ENCODE measurements at places on chromosomes 12 and 14.

GRCh38 chr12:128455851-128456250 is 188.9 kb downstream of the TMEM132C start:
- DNase-seq, result peak; percentile 21

- DNase-seq, result no peak
These were observed 108.7 kb downstream of the BCAT1 start for GRCh38 chr12:24840046-24840800.

- no peak for DNase-seq
These were observed 21.5 kb upstream of the SLC25A3 start for GRCh38 chr12:98572010-98572409.

GRCh38 chr12:63206909-63207308 is 55.9 kb upstream of the AVPR1A start:
- peak; percentile 60 for DNase-seq

DNA sequence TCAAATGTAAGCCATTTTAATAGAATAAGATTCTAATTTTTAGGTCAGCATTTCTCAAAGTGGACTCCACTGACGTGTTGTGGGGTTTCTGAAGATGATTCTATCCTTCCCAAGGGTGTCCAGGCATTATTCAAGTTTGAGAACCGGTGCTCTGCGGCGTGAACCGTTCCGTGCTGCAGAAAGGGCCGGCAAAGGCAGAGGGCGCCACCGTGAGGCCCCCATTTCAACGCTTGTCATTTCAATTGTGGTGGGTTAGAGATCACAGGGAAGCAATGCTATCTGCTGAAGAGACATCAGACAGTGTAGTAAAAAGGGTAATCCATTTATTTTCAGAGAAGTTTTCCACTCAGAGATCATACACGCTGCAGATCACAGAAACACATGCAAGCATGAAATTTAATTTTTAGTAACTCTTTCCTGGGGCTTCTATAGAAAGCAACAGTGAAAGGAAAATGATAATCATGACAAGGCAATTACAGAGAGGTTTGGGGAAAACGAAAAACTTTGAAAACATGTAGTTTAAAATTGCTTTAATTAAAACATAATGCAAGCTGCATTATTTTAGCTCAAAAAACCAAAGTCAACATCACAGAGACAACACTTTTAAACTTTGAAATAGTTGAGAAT is 201.7 kb downstream of the EXOC5 start:
- DNase-seq, result peak; percentile 66

DNA sequence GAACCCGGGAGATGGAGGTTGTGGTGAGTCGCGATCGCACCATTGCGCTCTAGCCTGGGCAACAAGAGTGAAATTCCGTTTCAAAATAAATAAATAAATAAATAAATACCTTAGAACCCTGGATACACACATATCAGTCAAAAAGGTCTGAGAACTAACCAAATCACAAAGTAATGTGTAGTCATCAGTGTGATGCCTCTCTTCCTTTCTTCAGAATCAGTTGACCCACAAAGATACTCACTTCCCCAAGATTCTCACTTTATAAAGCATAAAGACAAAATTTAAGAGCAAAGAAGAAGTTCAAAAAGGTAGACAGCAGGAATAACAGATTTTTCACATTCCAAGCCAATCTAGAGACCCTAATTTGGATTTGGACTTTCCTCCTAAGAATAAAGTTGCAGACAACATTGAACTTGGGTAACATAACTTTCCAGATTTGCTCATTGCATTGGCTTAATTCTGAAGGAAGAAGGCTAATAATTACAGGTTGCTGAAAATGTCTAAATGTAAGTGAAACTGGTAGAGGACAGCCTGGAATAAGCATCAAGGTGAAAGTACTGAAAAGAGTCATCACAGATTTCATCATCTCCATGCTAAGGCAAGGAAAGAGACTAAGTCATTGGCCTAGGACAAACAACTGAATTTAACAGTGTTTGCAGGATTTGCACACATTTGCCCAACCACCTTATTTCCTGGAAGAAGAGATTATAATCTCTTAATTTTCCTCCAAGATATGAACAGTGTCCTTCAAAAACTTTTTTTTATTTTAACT is 17.4 kb downstream of the TMED10 start:
- no peak for DNase-seq

GRCh38 chr12:85060916-85061315 is 24.8 kb downstream of the LRRIQ1 start:
- no peak for DNase-seq

DNA sequence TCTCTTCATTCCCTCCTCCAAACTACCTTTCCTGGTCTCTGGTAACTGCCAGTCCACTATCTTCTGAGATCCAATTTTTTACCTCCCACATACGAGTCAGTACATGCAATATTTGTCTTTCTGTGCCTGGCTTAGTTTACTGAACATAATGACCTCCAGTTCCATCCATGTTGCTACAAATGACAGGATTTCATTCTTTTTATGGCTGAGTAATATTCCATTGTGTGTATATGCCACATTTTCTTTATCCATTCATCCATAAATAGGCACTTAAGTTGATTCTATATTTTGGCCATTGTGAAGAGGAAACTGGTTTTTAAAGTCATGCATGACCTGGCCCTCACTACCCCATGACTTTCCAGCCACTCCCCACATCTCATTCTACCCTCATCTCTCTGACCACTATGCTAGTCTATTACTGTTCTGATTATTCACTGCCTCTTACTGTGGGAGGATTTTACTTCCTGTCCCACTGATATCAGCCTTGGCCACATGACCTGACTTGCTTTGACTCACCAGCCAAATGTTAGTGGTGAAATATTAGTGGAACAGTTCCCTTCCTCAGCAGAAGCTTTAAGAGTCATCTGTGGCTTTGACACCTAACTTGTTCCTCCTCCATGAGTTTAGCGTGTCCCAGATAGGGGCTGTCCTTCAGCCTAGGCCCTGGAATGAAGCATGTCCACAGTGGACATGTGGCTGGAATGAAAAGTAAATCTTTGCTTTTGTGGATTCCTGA is 52.2 kb downstream of the GOLGA5 start:
- no peak for DNase-seq

DNA sequence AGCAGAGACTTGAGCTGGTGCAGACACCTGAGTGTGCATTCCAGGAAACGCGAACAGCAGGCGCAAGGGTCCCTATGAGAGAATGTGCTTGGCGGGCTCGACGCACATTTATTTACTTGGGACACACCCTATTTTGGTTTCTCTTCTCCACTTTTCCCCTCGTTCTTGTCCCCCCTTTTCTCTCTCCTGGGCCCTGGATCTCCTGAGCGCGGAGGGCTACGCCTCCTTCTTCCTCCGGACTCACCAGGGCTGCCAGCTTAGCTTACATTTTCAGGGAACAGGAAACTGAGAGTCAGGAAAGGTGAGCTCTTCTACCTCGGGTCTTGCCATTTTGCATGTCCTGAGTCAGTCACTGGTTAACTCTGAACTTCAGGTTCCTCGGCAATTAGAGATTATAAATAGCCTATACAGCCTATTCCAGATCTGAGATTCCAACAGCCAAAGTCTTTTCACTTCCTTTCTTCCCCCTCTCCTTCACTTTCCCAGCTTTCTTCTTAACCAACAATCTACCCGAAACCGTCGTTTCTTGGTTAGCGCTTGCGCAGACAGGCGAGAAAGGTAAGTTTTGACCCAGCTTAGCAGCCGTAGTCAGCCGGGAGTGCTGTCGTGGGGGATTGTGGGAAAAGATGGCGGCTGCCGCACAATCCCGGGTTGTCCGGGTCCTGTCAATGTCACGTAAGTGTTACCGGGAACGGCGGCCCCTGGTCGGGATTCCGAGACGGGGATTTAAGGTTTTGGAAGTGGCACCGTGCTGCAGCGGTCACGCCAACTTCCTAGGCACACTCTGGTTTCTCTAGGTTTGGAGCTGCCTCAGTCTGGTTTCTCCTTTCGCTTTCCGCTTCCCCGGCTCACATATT is at the start of the genes AKAP3 and NDUFA9:
Gene AKAP3 (minus strand): TSS at position 551 of the 857 bp plus-strand sequence. CDS start 10,855 bp downstream, outside the sequence.
Gene NDUFA9 (plus strand): TSS at position 614 of the 857 bp plus-strand sequence. CDS start 13 bp downstream, at position 627.
- DNase-seq, result peak; percentile 95

DNA sequence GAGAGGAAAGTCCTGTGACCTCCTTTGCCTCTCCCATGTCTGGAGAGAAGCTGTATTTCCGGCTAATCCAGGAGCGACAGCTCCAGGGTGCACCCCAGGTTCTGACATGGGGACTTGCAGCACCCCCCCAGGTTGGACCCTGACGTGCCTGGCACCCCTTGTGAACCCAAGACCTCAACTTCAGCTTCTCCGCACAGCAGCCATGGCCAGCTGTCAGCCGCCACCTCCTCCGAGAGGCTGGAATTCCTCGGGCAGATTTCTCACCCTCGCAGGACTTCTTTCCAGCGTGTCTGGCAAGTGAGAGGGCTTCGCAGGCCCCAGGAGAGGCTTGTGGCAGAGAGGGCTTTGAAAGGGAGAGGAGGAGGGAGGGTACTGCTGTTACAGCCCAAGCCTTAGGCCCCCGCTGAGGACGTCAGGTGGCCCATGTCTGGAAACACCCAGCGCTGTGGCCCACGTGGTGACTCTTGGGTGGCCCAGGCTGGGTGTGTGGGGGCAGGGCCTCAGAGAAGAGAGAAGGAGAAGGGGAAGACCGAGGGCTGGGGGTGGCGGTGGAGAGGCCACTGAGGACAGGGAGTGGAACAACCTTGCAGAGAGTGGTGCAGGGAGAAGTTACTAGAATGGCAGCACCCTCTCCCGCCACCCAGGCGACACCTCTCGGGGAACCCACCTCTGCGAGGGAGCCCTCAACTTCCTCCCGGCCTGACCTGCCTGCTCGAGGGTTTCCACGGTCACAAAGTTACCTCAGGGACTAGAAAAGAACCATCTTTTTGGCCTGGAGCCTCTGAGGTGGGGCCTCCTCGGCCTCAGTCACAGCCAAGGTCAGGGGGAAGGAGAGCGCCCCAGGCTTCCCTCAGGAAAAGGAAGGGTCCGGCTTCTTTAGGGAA is 11.7 kb upstream of the RPS6KL1 start:
- DNase-seq, result no peak

GRCh38 chr12:56188131-56188777 is 1.0 kb downstream of the SMARCC2 start:
- DNase-seq, result peak; percentile 15

DNA sequence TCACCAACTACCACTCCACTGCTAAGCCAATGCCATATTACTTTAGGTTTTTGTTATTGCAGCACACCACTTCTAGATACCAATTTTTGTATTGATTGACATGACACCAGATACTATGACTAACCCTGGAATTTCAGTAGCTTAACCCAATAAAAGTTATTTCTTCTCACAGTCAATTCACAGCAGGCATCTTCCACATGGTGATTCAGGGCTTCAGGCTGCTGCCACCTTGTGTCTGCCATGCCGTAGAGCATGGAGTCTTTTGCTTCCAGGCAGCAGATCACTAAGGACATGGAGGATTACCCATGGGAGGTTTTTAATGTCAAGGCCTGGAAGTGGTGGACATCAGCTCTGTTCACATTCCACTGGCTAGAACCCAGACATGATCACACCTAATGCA is 56.4 kb upstream of the LTA4H start:
- DNase-seq, result no peak

GRCh38 chr12:56029666-56030293 is 8.9 kb downstream of the IKZF4 start:
- DNase-seq, result peak; percentile 74

DNA sequence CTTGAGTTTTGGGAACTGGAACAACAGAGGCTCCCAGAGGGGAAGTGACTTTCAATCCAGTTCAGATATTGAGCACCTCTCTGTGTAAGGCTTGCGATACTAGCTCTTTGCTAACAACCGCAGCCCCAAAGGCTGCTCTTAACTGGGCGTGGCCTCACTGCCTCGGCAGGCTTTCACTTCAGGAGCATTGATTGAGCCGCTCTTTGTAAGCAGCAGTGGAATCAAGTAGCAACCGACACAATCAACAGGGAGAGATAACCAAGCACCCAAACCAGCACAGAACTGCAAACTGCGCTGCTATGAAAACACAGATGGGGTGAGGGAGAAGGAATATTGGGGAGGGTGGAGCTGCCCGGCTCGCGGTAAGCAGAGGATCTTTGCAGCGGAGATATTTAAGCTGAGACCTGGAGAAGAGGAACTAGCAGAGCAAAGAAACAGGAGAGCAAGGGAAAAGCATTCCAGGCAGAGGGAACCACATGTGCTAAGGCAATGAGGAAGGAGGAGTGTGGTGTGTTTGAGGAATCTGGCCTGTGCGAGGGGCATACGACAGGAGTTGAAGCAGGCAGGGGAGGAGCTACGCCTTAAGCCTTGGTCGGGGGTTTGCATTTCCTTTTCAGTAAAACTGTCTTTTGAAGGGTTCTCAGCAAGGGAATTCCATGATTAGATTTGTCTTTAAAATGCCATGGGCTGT is 17.3 kb upstream of the YY1 start:
- DNase-seq, result peak; percentile 90

- DNase-seq, result no peak
These were observed 42.2 kb upstream of the CRACR2A start for GRCh38 chr12:3795066-3795465.

GRCh38 chr12:11408096-11408495 is 12.7 kb upstream of the PRB2 start:
- DNase-seq, result no peak

DNA sequence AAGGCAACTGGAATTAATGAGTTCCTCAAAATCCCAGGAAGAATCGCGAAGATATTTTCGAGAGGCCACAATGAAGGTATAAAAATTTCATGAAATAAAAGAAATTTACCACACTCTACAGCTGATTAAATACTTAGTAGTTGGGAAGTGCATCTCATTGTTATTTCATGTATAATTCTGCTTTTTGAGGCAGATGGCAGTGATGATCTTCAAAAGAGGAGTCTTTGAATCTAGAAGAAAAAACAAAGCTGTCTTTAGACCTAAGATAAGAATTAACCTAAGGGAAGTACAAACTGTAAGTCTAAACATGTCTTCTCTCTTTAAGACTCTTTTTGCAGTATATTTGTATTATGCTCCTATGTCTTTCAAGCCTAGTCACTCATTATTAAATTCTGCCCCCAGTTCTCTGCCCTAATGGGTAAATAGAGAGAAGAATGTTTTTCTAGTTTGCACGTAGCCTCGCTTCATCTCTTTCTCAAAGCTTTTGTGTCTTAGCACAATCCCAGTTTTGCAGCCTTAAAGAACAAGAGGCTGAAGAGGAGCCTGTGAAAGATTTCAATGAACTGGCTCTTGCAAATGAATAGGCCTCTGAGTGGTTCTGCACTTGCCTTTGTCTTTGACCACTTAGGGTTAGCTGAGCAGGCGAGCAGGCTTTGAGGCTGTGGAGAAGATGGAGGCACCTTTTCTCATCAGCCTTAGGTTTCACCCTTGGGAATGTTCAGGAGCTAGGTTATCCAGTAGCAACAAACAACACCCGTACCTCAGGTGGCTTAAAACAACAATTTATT is 32.7 kb downstream of the CFAP54 start:
- DNase-seq, result no peak

- DNase-seq, result no peak
These were observed 1.7 kb upstream of the DGLUCY start for GRCh38 chr14:91112194-91112593.
